Tibial nerve (tissue), 4 donors: ENCODE measurements at places on chromosomes 16 and 17. TPM values are rescaled to one million over a fixed set of nuclear protein-coding genes. Genes with fewer than 3 reads are reported as not detected.

HEATR9 gene
- total RNA-seq: not detected

- H3K36me3 ChIP-seq: no peaks in the 10 kb centered on the region
- H3K27ac ChIP-seq: no peak overlapping the region
- no peaks in the 10 kb centered on the region for H3K27me3 ChIP-seq
Measured at GRCh38 chr16:80655751-80656150, 115.0 kb downstream of the DYNLRB2 start.

DNA sequence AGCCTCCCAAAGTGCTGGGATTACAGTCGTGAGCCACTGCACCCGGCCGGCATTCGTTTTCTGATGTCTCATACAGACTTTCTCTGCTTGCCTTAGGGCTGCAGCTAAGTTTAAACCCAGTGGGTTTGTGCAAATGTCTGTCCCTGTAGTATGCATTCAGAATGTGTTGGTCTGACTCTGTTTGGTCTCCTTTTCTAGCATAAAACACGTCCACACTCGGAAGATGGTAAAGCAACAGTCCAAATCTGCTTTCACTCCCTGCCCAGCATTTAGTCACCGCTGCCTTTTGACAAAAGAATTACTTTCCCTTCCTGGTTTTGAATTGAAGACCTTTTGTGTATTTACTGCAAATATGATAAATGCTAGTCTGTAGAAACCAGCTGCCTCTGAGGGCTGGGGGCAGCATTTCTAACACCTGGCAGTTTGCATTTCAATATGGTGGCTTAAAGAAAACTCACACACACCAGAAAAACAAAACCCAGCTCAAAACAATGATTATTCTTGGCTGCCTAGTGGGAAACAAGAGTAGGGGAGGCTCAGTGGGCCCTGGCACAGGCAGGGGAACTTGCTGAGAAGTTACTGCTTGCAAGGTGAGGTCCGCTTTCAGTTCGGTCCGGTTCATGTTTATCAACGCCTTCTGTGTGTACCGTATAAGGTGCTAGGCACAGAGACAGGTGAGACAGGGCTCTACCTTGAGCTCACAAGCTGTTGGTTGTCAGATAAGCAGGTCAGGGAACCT lies 56.9 kb downstream of the MSI2 start:
- H3K4me3 ChIP-seq: no peak overlapping the region
- no peaks in the 10 kb centered on the region for H3K36me3 ChIP-seq
- no peaks in the 10 kb centered on the region for H3K4me1 ChIP-seq
- DNase-seq: no peak

SHCBP1 gene
- total RNA-seq: 2.1 TPM

GRCh38 chr16:14168146-14168545 lies 97.0 kb downstream of the MRTFB start:
- H3K4me3 ChIP-seq: no peak overlapping the region
- no peaks in the 10 kb centered on the region for H3K4me1 ChIP-seq
- H3K36me3 ChIP-seq: no peaks in the 10 kb centered on the region
- H3K27me3 ChIP-seq: no peaks in the 10 kb centered on the region
- DNase-seq: no peak

DNA sequence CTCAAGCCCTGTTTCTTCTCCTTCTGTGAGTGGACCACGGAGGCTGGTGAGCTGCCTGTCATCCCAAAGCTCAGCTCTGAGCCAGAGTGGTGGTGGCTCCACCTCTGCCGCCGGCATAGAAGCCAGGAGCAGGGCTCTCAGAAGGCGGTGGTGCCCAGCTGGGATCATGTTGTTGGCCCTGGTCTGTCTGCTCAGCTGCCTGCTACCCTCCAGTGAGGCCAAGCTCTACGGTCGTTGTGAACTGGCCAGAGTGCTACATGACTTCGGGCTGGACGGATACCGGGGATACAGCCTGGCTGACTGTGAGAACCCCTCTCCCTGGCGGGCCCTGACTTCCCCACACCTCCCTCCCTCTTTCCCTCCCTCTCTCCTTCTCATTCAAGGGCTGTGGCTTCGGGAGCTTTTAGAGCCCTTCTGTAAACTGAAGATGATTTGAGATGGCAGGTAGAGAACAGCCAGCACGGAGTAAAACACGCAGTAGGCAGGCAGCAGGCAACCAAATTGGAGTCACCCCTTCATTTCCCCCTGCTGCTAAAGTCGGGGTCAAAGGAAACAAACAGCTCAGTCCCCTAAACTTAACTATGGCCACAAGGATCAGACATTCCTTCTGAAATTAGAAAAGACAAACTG lies 3.9 kb downstream of the SPACA3 start:
- H3K4me1 ChIP-seq: peaks cover 7% of the 10 kb centered on the region
- no peak for DNase-seq
- H3K4me3 ChIP-seq: no peak overlapping the region

DNA sequence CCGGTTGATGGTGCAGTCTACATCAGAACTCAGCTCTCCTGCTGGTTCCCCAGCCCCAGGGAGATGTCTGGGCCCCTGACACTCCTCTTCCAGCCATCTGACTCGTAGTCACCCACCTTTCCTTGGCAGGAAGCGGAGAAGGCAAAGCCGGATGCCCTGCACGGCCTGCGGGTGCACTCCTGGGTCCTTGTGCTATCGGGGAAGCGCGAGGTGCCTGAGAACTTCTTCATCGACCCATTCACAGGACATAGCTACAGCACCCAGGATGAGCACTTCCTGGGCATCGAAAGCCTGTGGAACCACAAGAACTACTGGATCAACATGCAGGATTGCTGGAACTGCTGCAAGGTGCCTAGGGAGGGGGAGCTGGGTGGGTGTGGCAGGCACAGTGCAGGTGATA lies 12.7 kb downstream of the DRC7 start:
- no peak for DNase-seq
- no peak overlapping the region for H3K4me3 ChIP-seq
- no peaks in the 10 kb centered on the region for H3K27me3 ChIP-seq
- H3K27ac ChIP-seq: no peak overlapping the region
- H3K36me3 ChIP-seq: no peaks in the 10 kb centered on the region

GRCh38 chr16:85646976-85647375 lies 33.9 kb downstream of the GSE1 start:
- no peak overlapping the region for H3K27ac ChIP-seq
- no peaks in the 10 kb centered on the region for H3K27me3 ChIP-seq
- peaks cover 9% of the 10 kb centered on the region for H3K4me1 ChIP-seq
- peaks cover 31% of the 10 kb centered on the region for H3K36me3 ChIP-seq
- H3K4me3 ChIP-seq: no peak overlapping the region

GNG13 gene
- total RNA-seq: not detected

OR3A2 gene
- total RNA-seq: 1.1 TPM

ATAD5 gene
- 1.3 TPM for total RNA-seq

DNA sequence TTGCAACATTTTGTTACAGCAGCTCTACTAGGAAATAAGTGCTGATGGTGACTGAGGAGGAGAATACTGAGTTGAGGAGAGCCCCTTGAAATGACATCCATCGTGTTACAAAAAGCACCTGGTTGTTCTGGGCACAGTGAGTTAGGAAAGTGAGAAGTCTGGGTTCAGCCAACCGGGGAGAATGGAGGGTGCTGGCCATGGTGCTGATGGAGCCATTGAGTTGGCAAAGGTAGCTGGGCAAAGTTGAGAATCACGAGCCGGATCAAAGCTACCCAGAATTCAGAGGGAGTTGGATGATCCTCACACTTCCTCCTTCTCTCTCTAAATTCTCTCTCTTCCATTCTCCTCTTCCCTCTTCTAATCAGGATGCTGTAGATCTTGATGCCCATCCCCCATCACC lies 35.0 kb upstream of the ASIC2 start:
- H3K4me1 ChIP-seq: no peaks in the 10 kb centered on the region
- H3K4me3 ChIP-seq: no peak overlapping the region
- no peak for DNase-seq
- H3K27me3 ChIP-seq: no peaks in the 10 kb centered on the region
- H3K27ac ChIP-seq: no peak overlapping the region

- H3K27me3 ChIP-seq: no peaks in the 10 kb centered on the region
- no peaks in the 10 kb centered on the region for H3K36me3 ChIP-seq
- H3K27ac ChIP-seq: peak overlapping the region; percentile 79
- no peak overlapping the region for H3K4me3 ChIP-seq
Measured at GRCh38 chr17:57898487-57899311, 48.9 kb upstream of the MRPS23 start.

DNA sequence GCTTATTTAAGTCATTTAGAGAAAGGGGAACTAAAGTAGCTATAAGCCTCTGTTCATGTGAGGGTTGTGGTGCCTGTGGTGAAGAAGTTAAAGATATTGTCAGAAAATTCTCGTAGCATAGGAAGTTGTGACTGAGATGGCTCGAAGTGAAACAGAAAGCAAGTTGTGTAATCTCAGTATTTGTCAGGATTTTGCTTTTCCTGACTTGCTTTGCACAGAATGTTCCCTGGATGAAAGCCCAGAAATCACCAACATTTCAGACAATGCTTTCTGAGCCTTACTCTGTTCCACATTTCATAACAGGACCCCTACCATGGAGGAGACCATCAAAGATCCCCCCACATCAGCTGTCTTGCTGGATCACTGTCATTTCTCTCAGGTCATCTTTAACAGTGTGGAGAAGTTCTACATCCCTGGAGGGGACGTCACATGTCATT lies 10.6 kb downstream of the CALCOCO2 start:
- H3K4me3 ChIP-seq: peak overlapping the region; percentile 43
- peaks cover 20% of the 10 kb centered on the region for H3K36me3 ChIP-seq
- DNase-seq: no peak
- H3K4me1 ChIP-seq: peaks cover 63% of the 10 kb centered on the region
- no peaks in the 10 kb centered on the region for H3K27me3 ChIP-seq
- peak overlapping the region; percentile 98 for H3K27ac ChIP-seq
